ENCODE measurements at places on chromosomes 2 and 18.
A peak's percentile ranks its signal among the peaks of the same experiment; 100 is the strongest.

- no peak for DNase-seq
These were observed 15.8 kb downstream of the ATF2 start for GRCh38 chr2:175152242-175152641.

GRCh38 chr2:74695663-74696062, 41.6 kb downstream of the SEMA4F start:
- no peak for DNase-seq

DNA sequence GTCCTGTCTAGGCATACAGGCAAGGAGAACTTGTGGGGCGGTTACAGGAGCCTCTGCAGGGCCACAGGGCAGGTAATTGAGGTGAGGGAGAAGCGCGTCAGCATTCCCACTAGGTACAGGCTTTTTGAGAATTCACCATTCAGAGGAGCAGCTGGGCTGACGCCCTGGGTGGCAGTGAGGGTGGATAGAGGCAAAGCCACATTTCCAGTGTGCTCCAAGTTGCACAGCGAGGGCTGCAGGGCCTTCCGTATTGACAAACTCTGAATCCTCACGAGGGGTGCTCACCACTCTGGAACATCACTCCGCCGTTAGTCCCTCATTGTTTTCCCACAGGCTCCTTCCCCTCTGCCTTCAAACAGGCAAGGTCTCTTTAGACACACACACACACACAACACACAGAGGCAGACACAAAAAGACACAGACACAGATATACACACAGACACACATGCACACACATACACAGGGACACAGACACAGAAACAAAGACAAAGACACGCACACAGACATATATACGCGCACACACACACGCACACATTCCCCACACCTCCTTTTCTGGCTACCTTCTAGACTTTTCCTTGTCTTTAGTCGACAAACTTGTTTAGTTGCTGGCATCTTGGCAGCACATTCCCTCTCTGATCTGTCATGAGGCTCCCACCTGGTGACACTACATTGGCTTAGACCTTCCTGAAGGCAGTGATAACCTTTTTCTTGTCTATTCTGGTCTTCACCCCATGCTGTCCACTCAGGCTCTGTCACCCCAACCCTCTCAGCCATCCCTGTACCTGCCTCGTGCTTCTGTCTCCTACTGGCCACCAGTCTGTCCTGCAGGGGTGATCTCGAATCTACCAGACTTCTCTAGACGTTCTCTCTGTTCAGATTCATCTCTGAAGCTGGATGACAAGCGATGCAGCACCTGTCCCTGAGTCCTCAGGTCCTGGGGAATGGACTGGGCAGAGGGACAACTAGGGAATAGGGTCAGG, 136.8 kb downstream of the ALPK2 start:
- no peak for DNase-seq

- DNase-seq: no peak
These were observed 69.8 kb upstream of the ACVR1C start for GRCh38 chr2:157698430-157698829.

GRCh38 chr2:14831458-14831857, 198.9 kb downstream of the LRATD1 start:
- no peak for DNase-seq

- DNase-seq: peak; percentile 51
These were observed 56.5 kb downstream of the EMX1 start for GRCh38 chr2:72973566-72974435.

- DNase-seq: no peak
These were observed 75.4 kb downstream of the LCLAT1 start for GRCh38 chr2:30522421-30522820.

- no peak for DNase-seq
These were observed 134.2 kb upstream of the NOL4 start for GRCh38 chr18:34358923-34359322.

GRCh38 chr2:218829868-218830451, 1.6 kb downstream of the PRKAG3 start:
- DNase-seq: no peak

- DNase-seq: no peak
These were observed 20.9 kb downstream of the PKDCC start for GRCh38 chr2:42068571-42069178.

- peak; percentile 64 for DNase-seq
These were observed 71.2 kb downstream of the FIGN start for GRCh38 chr2:163664610-163665009.

- peak; percentile 55 for DNase-seq
These were observed 92.0 kb downstream of the HDAC4 start for GRCh38 chr2:239308661-239309397.

DNA sequence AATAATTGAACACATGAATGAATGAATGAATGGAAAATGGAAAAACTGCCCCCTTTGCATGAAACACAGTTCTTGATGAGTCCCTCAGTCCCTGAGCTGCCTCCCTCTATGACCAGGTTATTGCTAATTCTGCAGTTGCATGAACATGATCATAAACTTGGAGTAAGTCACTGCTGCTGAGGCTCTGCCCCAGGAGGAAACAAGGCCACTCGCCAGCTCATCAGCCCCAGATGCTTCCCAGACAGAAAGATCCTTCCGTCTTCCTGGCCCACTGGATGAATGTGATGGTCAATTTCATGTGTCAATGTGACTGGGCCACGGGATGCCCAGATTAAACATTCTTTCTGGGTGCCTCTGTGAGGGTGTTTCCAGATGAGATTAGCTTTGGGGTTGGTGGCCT, 16.4 kb downstream of the GPR45 start:
- DNase-seq: peak; percentile 52

- no peak for DNase-seq
These were observed 1.1 kb downstream of the KCNJ3 start for GRCh38 chr2:154699575-154699930.

DNA sequence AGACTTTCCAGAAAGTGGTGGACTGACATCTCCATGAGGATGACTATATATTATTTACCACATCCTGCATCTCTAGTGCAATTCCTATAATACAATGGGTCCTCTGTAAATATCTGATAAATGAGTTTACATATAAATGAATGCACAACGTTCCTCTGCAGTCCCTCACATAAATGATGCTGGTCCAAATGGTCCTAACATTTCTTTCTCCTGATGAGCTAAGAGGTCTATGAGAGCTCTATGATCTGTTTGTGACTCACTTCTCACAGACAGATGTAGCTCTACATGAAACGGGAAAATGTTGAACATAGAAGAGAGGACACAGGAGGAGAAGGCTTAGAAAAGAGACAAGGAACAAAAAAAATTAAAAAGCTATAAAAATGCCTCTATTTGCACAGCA, 201.2 kb upstream of the PIK3C3 start:
- DNase-seq: peak; percentile 21

GRCh38 chr2:39476524-39476923, 39.4 kb upstream of the MAP4K3 start:
- DNase-seq: no peak

GRCh38 chr2:238848976-238849853, 1.3 kb downstream of the TWIST2 start:
- DNase-seq: peak; percentile 51

- no peak for DNase-seq
These were observed 100.7 kb downstream of the NUP35 start for GRCh38 chr2:183224948-183225347.

DNA sequence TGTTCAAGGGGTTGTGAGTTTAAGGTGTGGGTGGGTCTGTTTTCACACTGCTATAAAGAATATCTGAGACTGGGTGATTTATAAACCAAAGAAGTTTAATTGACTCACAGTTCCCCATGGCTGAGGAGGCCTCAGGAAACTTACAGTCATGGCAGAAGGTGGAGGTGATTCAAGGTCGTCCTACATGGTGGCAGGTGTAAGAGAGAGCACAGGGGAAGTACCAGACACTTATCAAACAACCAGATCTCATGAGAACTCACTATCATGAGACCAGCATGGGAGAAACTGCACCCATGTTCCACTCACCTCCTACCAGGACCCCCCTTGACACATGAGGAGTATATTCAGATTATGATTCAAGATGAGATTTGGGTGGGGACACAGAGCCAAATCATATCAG, 38.0 kb downstream of the RHBDD1 start:
- DNase-seq: no peak

- DNase-seq: peak; percentile 99
These were observed 92.7 kb upstream of the PARD3B start for GRCh38 chr2:204452464-204453023.

GRCh38 chr2:156790343-156791037, 354.3 kb downstream of the GPD2 start:
- DNase-seq: no peak

DNA sequence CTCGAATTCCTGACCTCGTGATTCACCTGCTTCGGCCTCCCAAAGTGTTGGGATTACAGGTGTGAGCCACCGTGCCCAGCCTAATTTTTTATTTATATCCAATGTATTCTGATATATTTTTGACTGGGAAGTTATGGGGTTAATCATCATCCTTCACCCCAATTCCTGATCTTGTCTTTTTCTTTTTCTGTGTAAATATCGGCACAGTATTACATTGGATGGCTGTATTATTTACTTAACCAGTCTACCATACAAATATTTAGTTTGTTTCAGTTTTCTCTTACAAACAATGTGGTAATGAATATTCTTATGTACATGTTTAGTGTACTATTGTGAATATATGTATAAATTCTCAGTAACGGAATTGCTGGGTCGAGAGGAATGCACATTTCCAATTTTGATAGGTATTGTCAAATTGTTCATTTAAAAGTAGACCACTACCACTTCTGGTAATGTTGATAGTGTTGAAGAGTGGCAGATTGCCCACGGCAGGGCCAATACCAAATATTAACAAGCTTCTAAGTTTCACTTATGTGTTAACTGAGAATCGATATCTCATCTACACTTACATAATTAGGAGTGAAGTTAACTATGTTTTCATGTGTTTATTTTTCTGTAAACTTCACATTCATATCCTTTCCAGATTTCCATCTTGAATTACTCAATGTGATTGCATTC, 196.7 kb downstream of the ALPK2 start:
- no peak for DNase-seq

- peak; percentile 39 for DNase-seq
These were observed 5.3 kb downstream of the ZEB2 start for GRCh38 chr2:144514616-144515091.

DNA sequence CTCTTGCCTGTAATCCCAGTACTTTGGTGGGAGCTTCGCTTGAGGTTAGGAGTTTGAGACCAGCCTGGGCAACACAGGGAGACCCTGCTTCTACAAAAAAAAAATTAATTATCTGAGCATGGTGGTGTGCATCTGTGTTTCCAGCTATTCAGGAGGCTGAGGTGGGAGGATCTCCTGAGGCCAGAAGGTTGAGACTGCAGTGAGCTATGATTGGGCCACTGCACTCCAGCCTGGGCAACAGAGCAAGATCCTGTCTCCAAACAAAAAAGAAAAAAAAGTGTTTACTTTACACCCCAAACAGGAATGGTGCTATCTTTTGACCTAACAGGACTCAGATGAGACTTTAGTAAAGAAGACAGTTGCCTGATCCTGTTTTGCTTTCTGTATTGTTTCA, 35.6 kb downstream of the MAL start:
- DNase-seq: no peak

- DNase-seq: no peak
These were observed 331.2 kb upstream of the LRATD1 start for GRCh38 chr2:14301331-14301730.

DNA sequence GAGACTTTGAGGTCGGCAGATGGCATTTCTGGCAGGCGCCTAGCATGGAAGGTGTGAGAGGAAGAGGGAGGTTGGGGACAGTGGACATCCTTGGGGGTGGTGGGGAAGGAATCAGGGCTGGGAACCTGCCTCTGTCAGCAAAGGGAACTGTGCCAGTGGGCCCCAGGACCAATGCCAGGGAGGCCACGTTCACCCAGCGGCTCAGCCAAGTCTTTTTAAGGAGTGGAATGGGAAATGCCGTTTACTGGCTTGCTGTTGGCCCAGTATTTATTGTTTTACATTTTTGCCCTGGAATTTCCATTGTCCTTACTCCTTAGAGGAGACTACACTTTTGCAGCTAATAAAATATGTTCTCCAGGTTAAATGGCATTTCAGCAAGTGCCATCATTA, 135.2 kb downstream of the MCFD2 start:
- no peak for DNase-seq
